ENCODE measurements at places on chromosomes 5 and 9. TPM values are rescaled to one million over a fixed set of nuclear protein-coding genes. Genes with fewer than 3 reads are reported as not detected.

Gene CNTFR
- total RNA-seq = not detected

Gene CFAP77
- not detected for total RNA-seq

Gene RANBP17
- total RNA-seq = 15.0 TPM

Gene VCAN
- 323 TPM for total RNA-seq

Gene DND1
- total RNA-seq = 0.14 TPM

Gene CDKN2B
- total RNA-seq = 25.9 TPM

Gene FAXDC2
- total RNA-seq = 0.52 TPM

Gene SLC36A2
- not detected for total RNA-seq

Gene FBXL7
- 4.7 TPM for total RNA-seq

Gene ACSL6
- not detected for total RNA-seq

Gene HRH2
- total RNA-seq = 0.29 TPM

Gene TMEM252
- not detected for total RNA-seq

Gene OLFM1
- total RNA-seq = not detected

Gene PTCD2
- 5.3 TPM for total RNA-seq

Gene NEUROG1
- total RNA-seq = not detected

Gene BARX1
- total RNA-seq = not detected

Gene PCDHB2
- 0.17 TPM for total RNA-seq

Gene NPR3
- 0.14 TPM for total RNA-seq

Gene SPINK4
- not detected for total RNA-seq

Gene PCDHGA12
- total RNA-seq = 1.9 TPM

Gene PCDHB3
- 0.22 TPM for total RNA-seq

Gene SPINK13
- 0.58 TPM for total RNA-seq

Gene CLIC3
- 2.4 TPM for total RNA-seq

Gene LOX
- 14.9 TPM for total RNA-seq

Gene MCIDAS
- 0.22 TPM for total RNA-seq

Gene PCA3
- not detected for total RNA-seq

Gene PRSS3
- 5.7 TPM for total RNA-seq

Gene TEK
- not detected for total RNA-seq

Gene CCDC187
- total RNA-seq = not detected

Gene ENTR1
- 57.5 TPM for total RNA-seq

Gene ANKRD31
- total RNA-seq = 0.12 TPM

Gene LRRC70
- total RNA-seq = not detected

Gene GABBR2
- 0.75 TPM for total RNA-seq

Gene GAPT
- not detected for total RNA-seq

Gene HAVCR2
- total RNA-seq = not detected

Gene STPG3
- total RNA-seq = not detected

Gene SMIM3
- total RNA-seq = 9.5 TPM

Gene PHF24
- total RNA-seq = 0.12 TPM

Gene GHR
- total RNA-seq = 0.17 TPM

Gene SLC22A5
- 13.1 TPM for total RNA-seq

Gene PDE6A
- not detected for total RNA-seq

Gene SLC25A2
- 0.29 TPM for total RNA-seq

Gene TERT
- total RNA-seq = not detected

Gene SOWAHA
- 0.22 TPM for total RNA-seq

Gene PCDHA7
- under 0.01 TPM for total RNA-seq

Gene IFNA13
- total RNA-seq = not detected

Gene CCL27
- total RNA-seq = not detected

Gene LIX1
- total RNA-seq = under 0.01 TPM

Gene SAXO1
- not detected for total RNA-seq

Gene OR1Q1
- not detected for total RNA-seq

Gene JAKMIP2
- 0.17 TPM for total RNA-seq

Gene RFESD
- total RNA-seq = 2.7 TPM

Gene CRB2
- 0.14 TPM for total RNA-seq

Gene DDX4
- total RNA-seq = not detected

Gene ZDHHC12
- 106 TPM for total RNA-seq

Gene ZNF367
- 10.8 TPM for total RNA-seq

Gene B4GALT7
- total RNA-seq = 31.5 TPM

Gene DENND4C
- total RNA-seq = 32.4 TPM

Gene RPS14
- 3,646 TPM for total RNA-seq

Gene NR2F1-AS1
- 1.2 TPM for total RNA-seq

Data from epithelial cell of proximal tubule (primary cell).